GM12865 (cell line): ENCODE measurements at places on chromosomes 12 and 14.

DNA sequence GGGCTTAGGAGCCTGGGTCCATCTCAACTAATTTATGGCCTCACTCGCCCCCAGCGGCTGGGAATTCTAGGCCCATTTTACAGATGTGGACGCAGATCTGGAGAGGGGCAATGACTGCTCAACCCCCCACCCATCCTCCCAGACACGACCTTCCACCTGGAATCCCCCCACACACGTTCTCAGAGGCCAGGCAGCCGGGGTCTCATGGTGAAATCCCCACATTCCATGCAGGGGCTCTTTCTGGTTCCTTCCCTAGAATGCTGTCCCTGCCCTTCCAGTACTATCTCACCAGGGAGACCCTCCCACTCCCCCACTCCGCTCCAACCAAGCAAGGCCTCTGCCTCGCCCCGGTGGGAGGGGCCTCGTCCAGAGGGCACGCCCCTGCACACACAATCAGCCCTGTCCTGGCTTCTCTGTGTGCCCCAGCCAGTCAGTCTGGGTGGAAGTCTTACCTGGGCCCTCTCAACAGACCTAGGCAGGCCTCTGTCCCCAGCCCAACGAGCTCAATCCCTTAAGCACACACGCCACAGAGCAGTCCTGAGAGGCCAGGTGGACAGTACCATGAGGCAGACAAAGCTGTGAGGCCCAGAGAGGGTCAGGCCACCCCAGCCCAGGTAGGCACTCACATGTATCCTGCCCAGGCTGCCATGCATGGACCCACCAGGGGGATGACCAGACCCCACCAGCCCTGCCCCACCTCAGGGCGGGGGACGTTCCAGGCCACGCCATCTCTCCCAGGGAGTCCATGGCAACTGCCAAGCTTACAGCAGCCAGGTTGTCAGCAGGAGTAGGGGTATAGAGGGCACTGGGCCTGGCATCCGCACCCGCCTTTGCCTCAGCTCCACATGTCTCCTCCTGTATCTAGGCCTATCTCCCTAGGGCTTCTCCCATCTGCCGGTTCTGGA, 1.3 kb upstream of the ANKRD9 start:
- DNase-seq = no peak

DNA sequence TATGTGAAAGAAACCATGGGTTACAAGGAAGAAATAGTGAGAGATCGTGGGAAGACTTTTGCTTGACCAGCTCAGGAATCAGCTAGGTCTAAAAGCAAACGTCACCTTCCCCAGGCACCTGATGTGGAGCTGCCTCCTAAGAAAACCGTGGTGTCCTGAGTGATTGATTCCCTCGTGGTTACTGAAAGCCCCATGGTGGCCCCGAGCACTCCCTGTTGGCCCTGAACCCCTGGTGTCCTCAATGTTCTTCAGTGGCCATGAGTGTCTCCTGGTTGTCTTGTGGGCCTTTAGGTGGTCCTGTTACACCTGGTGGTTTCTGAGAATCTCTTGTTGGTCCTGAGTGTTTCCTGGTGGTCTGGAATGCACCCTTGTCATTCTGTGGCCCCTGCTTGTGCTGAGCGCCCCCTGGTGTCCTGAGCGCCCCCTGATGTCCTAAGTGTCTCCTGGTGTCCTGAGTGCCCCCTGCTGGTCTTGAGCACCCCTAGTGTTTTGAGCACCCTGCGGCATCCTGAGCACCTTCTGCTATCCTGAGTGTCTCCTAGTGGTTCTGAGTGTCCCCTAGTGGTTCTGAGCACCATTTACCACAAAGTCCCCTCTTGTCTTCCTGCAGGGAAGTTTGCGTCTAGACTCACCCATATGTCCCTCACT, 518.7 kb downstream of the TMEM121 start:
- peak; percentile 87 for DNase-seq

GRCh38 chr14:69013943-69014782, 35.1 kb upstream of the ACTN1 start:
- no peak for DNase-seq

GRCh38 chr12:19988948-19989347, 379.4 kb upstream of the PDE3A start:
- DNase-seq = no peak

DNA sequence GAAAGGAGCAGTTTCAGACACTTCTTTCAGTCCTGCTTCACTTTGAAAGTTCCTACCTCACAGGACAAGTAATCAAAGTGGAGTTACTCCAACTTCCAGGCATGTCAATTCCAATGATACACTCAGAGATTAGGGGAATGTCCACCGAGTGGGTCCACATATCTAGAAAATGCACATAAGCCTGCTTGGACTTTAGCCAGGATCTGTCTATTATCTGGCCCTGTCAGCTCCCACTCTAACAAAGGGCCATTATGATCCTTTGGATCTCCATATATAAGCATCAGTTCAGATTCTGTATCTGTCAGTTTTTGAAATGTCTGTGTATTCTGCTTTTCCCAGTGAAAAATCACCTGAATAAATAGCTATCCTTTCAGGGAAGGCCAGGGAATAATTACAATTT, 112.9 kb upstream of the ATXN7L3B start:
- DNase-seq = no peak

DNA sequence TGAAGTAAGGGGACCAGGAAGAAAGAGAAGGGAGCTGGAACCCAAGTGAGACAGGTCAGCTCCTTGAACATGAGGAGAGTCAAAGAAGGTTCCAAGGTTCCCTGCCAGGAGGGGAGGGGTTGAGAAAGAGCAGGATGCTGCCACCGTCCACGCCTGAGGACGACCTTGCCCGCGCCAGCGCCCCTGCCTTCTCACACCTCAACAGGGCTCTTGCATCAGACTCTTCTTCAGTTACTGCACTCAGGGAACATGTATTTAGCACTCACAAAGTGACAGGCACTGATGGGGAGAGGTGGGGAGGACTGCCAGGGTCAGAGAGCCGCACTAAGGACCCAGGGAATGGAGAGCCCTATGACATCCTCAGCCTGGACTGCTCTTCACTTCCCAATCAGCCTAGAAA, 102.1 kb upstream of the NUDT4 start:
- DNase-seq = no peak

GRCh38 chr14:104178279-104178678, 39.9 kb downstream of the KIF26A start:
- DNase-seq = no peak

GRCh38 chr12:12333407-12334366, 16.4 kb downstream of the MANSC1 start:
- no peak for DNase-seq

- DNase-seq = no peak
These were observed 28.6 kb upstream of the DNM1L start for GRCh38 chr12:32650508-32650907.

DNA sequence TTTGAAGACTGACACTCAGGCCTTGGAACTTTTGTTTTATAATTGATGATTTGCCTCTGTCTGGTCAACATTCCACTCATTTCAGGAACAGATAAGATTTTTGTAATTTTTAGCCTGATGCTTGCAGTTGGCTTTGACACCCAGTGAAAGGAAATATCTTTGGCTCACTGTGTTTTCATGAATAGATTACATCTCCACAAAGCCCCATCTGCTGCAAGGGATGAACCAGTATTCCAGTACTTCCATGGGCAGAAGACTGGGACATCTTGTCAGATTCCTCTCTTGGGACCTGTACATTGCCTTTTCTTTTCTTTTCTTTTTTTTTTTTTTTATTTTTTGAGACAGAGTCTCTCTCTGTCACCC, 28.4 kb downstream of the GSG1 start:
- no peak for DNase-seq

GRCh38 chr14:70789961-70790360, 19.4 kb downstream of the MAP3K9 start:
- DNase-seq = no peak

DNA sequence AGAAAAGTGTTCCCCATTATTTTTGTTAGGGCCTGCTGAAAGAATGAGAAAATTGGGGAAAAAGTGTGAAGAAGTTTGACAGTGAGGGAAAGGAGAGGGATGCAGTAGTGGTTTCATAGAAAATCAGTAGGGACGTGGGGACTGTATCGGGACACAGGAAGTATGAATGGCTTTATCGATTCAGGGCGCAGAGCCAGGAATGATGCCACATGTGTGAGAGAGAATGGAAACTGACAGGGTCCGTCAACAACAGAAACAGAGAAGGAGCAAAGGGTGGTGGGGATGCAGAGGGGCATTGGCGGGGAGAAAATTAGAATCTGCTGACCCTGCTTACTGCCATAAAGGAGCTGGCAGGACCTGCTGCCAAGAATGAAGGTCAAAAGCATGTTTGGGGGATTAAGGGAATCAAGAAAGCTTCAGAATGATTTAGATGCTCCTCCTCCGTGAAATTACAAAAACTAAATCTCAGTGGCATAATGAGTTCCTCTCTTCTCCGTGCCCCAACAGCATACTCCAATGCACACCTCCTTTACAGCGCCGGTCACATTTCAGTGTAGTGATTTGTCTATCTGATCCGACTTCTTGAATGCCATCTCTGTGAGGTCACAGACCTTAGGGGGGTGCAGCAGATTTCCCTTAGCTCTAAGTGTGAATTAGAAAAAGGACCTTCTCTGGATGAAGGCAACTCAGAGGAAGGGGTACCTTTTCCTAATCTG, 92.6 kb downstream of the EMP1 start:
- DNase-seq = no peak

- DNase-seq = no peak
These were observed 40.3 kb upstream of the NTF3 start for GRCh38 chr12:5391653-5392052.

- DNase-seq = no peak
These were observed 27.9 kb upstream of the ATP2A2 start for GRCh38 chr12:110253176-110253575.

GRCh38 chr14:42353315-42353714, 746.6 kb downstream of the LRFN5 start:
- no peak for DNase-seq

DNA sequence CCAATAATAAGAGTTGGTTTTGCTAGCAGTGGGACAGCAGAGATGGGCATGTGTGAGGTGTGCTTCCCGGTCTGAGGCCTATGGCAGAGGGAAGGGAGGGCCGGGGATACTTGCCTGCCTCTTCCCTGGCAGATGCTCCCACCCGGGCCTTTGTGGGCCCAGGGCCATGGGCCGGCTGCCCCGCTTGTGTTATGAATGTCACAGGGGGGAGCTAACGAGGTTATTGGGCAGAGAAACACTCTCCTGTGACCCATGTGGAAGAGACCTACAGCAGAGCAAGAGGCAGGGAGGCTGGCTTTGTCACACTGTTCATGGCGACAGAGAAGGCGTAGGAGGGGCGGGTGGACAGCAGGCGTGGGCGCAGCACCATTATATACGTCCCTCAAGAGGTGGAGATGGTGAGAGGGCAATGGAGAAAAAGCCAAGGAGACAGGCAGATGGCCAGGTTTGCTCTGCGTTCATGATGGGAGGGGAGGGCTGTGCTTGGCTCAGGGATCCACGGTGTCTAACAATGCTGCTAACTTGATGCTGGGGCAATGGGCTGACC, 13.3 kb downstream of the CCND2 start:
- DNase-seq = no peak

DNA sequence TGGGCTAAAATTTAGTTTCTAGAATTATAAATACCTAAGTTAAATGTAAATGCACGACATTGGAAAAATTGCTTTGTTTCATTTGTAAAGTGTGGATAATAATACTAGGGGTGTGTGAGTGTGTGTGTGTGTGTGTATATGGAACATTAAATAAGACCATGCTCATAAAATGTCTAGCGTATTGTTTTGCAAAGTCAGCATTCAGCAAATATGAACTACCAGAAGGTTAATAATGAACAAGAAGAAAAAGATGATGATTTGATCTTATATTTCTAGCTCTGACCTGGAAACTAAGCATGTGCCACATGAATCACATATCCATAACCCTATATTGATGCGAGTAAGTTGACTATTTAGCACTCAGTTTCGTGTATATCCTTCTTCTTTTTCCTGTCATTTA, 44.9 kb upstream of the MDGA2 start:
- DNase-seq = no peak

GRCh38 chr12:53054112-53054878, 4.4 kb downstream of the TNS2 start:
- peak; percentile 92 for DNase-seq

DNA sequence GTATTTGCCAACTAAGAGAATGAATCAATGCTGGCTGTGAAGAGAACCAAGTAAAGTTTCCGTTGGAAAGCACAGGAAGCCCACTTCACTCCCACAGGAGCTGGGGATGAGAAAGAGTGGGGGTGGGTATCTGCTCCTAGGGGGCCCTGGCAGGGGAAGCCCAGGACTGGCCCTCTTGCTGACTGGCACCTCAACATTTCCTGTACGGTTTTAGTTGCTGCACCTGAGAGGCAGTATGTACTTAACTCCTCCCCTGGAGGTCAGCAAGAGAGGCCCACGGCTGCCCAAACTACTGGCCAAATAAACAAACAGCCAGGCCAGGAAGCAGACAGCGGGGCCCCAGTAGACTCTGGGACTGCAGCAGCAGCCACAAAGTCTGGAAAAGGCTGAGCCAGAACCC, 33.8 kb upstream of the VWF start:
- no peak for DNase-seq

- DNase-seq = peak; percentile 21
These were observed 347 bp downstream of the SYNDIG1L start for GRCh38 chr14:74425525-74426201.

DNA sequence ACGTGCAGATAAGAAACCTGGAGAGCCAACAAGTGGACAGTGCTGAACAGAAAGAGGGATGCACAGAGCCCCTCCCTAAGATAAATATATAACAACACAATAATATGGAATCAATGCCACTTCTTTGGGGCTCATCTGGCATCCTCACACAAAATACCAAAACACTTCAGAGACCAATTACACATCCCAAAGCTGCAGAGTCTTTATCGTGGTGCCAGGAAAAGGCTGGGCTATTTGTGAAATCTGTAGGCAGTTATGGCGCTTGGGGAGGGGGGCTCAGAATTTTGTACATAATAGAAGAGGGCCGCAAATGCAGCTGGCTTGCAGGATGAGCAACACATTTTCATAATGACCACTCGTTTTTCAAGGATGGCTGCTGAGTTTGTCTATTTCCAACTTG, 160.4 kb upstream of the NOS1 start:
- no peak for DNase-seq

- DNase-seq = no peak
These were observed 329.8 kb upstream of the OR4E1 start for GRCh38 chr14:22003461-22003860.

GRCh38 chr12:131038961-131039950, 85.5 kb downstream of the ADGRD1 start:
- DNase-seq = no peak

GRCh38 chr14:33958605-33959226, 7.8 kb upstream of the EGLN3 start:
- no peak for DNase-seq

DNA sequence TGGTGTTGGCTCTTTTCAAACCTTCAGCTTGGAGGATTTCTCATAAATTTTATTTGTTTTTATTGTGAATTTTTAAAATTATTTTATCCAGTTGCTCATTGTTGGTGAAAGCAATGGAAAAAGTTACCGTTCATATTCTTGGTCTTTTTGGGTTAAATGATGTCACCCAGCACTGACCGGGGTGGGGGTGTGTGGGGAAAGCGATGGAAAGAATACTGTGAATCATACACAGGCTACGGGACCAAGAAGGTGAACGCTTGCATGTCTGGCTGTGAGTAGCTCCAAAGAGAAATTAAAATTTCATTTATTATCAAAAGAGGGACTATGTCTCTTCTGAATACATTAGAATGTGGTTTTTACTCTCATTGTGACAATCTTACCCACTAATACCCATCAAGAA, 430.1 kb downstream of the AEBP2 start:
- no peak for DNase-seq
